ENCODE measurements at places on chromosomes 1 and 21.

DNA sequence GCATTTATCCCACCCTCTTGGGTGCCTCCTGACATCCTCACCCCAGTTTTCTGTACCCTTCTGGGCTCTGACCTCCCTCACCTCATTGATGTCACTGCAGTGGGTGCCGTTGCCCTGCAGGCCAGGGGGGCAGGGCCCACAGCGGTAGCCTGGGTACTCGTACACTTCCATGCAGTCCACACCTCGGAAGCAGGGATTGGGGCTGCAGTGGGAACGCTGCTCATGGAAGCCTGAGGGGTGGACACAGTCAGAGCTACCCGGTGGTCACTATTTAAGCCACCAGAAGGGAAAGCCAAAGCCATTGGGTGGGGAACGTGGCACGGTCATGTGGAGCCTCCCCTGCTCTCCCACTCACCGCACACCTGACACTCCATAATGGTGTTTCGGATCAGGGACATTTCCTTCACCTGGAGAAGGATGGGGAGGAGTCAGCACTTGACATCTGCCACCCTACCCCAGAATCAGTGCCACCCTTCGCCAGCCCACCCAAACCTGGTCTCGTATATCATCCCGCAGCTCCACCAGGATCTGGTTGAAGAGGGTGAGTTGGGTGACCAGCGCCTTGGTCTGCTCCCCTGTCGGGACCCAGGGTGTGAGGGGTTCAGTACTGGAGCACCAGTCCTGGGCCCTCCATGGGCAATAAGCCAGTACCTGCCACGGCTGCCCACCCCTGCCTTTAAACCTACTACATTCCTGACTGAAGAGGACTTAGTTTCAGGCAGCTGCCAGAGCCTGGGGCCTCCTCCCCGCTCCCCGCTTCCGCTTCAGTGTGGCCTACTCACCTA is 4.8 kb downstream of the THBS3 start:
- DNase-seq: no peak

GRCh38 chr1:112529301-112529700 is 20.5 kb downstream of the WNT2B start:
- DNase-seq: no peak

DNA sequence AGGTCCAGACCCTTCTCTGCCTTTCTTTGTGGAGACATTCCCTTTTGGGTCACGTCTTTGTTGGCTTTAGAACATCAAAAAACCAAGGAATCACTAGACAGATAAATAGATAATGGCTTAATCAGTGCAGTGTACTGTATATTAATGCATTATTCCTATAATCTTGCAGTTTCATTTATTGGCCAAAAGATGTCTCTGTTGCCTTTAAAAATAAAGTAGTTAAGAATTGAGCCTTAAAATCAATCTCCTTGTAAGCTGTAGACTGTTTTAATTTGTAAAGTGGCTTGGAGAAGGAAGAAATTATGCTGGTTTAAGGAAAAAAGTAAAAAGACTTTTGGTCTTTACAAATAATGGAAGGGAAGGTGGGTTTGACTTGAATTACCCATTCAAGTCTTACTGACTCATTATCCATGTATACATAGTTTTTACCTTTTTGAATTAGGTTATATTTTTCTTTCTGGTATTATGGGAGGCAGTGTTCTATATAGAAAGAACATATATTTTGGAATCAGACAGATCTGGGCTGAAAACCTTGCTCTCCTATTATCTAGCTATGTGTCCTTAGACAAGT is 84.6 kb downstream of the VPS13D start:
- DNase-seq: no peak

DNA sequence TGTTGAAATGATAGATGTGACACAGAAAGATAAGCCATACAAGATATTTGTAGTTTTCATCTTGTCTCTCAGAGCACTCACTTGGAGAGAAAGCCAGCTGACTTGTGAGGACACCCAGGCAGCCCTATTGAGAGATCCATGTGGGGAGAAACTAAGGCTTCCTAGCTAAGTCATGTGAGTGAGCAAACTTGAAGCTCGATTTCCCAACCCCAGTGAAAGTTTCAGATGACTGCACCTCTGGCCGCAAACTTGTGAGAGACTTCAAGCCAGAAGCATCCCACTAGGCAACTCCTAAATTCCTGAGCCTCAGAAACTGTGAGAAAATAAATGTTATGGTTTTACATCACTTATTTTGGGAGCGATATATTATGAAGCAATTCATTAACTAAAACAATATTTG is 832.3 kb downstream of the LTN1 start:
- DNase-seq: no peak

DNA sequence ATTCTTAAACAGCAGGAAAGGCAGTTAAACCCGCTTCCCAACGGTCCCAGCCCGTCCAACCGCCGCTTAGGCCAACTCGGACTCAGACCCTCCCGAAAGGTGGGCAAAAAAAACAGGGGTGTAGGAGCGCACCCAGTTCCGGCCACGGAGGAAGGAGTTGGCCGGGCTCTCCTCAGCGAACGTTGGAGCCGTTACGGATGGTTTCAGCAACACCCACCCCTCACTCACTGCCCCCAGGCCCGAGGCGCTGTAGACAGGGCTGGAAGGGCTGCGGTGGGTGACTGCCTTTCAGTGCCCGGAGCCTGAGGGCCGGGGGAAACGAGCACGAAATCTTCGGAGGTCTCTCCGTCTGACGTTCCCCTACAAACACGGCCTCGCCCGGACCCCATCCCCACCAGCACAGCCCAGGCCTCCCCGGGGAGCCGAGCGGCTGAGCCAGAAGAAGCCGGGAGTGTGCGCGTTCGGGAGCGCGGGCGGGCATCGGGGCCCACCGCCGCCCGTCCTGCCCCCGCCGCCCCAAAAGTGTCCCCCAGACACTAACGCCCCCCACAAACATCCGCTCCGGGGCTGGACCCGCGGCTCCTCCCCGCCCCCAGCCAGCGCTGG is 1.3 kb downstream of the KDM5B start:
- peak; percentile 25 for DNase-seq

DNA sequence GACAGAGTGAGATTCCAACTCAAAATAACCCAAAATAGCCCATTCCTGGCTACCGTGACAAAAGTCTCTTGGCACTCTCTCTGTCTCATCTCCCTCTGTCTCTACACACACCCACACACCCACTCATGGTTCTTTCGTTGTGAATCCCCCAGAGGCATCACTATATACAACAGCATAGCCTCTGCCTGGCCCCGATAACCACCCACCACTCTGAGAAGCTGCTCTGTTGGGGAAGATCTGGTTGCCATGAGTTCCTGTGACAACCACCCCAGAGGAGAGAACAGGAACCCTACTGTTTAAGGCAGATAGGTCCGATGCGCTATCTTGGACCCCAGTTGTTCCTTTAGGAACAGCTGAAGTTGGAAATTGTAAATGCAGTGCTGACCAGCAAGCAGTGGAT is 70.4 kb upstream of the LYST start:
- no peak for DNase-seq

GRCh38 chr21:29114765-29115500 is 15.5 kb upstream of the MAP3K7CL start:
- no peak for DNase-seq

- no peak for DNase-seq
These were observed 183.0 kb upstream of the RAB4A start for GRCh38 chr1:229087906-229088305.

- DNase-seq: peak; percentile 70
These were observed 1.7 kb upstream of the KIF26B start for GRCh38 chr1:245153081-245153551.

GRCh38 chr1:36203554-36204346 is 20.5 kb upstream of the THRAP3 start:
- no peak for DNase-seq

GRCh38 chr1:5273280-5274003 is 619.0 kb downstream of the AJAP1 start:
- DNase-seq: no peak

Data from activated naive CD4-positive, alpha-beta T cell treated with anti-CD3 and anti-CD28 coated beads, Interleukin-2, amount 50 U/mL, for 16 hours (primary cell).